ENCODE measurements at places on chromosomes 1 and 21.

DNA sequence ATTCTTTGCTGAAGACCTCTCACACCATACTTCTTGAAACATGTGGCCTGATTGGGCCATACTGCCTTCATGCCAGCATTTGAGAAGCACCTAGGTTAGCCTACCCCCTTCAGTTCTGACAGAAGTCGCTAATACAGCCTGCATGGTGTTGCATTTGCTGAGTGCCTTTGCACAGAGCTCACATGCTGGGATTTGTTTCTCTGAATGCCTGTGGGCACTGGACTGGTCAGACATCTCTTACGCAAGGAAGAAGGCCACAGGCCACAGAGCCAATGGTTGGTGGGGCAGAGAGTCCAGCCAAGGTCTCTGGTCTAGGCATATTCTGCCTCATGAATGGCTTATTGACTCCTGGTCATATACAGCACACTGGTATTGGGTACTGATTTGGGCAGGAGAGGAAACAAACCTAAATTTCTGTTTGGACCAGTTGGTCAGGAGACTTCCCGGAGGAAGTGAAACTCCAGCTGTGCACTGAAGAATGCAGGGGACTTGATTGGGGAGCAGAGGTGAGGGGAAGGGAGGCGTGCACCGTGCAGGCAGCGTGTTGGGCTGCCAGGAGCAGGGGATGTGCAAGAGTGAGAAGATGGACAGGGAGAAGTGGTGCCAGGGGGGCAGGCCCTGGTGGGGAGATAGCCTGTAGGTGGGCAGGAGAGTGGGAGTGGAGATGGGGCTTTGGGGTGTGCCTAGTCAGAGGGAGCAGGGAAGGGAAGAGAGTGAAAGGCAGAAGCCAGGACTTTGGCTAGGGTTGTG, 18.1 kb downstream of the URB2 start:
- DNase-seq, result no peak

DNA sequence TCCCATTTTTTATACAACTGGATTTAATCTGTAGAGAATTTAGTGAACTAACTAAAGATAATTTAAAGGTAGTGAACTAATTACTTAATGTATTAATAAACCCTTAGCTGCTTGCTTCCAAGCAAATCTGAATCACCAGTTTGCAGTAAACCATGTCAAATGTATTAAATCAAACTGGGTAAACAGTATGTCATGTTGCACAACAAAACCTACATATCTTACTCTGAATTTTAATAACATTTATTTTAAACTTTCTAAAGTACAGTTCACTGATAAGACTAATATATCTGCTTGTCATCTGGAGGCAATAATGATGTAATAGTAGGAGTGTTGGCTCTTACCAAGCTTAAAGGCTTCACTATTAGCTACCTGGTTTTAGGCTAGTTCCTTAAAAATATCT, 52.5 kb upstream of the SCYL3 start:
- no peak for DNase-seq

- no peak for DNase-seq
Observed at GRCh38 chr1:62076286-62076685, 118.4 kb upstream of the L1TD1 start.

- no peak for DNase-seq
Observed at GRCh38 chr1:53616927-53617326, 122.0 kb downstream of the GLIS1 start.

GRCh38 chr21:33377221-33377920, 25.8 kb upstream of the IFNGR2 start:
- DNase-seq, result no peak

GRCh38 chr1:218369688-218370511, 24.8 kb downstream of the TGFB2 start:
- no peak for DNase-seq

DNA sequence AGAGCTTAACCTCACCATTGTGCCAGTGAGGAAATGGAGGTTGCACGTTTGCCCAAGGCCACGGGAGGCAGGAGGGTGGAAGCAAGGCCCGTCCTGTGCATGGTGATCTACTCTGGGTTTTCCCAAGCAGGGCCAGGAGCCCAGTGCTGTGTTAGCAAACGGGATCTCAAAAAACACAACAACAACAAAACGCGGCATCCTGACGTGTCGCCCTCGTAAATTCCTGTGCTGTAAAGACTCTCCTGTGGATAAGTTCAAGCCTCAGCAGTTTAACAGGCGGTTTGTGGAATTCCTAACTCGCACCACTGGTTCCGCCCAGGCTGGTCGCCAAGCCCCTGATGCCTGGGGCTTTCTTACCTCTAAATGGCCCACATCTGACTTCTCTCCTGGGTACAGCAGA, 39.1 kb downstream of the TFF3 start:
- DNase-seq, result no peak

DNA sequence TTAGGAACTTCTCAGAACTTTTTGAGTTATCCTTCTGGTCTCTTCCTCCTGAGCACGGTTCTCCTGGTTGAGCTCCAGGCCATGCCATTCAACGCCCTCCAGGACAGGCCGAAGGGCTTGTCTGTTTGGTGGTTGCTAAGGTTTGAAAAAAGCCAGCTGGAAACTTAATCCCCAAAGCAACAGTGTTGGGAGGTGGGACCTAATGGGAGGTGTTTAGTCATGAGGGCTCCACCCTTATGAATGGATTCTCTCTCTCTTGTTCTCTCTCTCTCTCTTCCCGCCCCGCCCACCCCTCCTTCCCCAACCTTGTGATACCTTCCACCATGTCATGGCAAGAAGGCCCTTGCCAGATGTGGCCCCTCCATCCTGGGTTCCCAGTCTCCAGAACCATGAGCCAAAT, 829 bp downstream of the KCNE1 start:
- no peak for DNase-seq

- DNase-seq, result no peak
Observed at GRCh38 chr1:6584126-6585080, 4.6 kb downstream of the ZBTB48 start.

DNA sequence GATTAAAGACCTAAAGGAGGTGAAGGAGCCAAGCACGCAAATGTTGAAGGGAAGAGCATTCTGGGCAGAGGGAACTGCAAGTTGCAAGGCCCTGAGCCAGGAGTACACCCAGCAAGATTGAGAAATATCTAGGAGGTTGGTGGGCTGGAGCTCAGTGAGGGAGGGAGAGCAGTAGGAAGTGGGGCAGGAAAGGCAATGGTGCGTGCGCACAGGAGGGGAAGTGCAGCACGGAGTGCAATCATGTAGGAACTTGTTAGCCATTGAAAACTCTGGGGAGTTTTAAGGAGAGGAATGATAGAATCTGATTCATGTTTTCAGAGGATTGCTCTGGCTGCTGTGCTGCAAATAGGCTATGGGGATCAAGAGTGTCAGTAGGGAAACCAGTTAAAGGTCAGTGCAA, 13.2 kb upstream of the IGSF3 start:
- no peak for DNase-seq

GRCh38 chr1:18893120-18893519, 9.2 kb downstream of the ALDH4A1 start:
- DNase-seq, result no peak

- no peak for DNase-seq
Observed at GRCh38 chr1:214553142-214553710, 1.8 kb upstream of the PTPN14 start.

GRCh38 chr1:231818337-231818736, 191.7 kb downstream of the DISC1 start:
- DNase-seq, result no peak

Measured in NCI-H2081 treated with DMSO at 0.1 percent for 48 hours (cell line).